ENCODE measurements at places on chromosomes 13 and 19.

GRCh38 chr19:40280608-40281221 lies 4.4 kb downstream of the AKT2 start:
- DNase-seq = no peak

GRCh38 chr19:19687090-19687489 lies 18.5 kb downstream of the ZNF101 start:
- DNase-seq = no peak

DNA sequence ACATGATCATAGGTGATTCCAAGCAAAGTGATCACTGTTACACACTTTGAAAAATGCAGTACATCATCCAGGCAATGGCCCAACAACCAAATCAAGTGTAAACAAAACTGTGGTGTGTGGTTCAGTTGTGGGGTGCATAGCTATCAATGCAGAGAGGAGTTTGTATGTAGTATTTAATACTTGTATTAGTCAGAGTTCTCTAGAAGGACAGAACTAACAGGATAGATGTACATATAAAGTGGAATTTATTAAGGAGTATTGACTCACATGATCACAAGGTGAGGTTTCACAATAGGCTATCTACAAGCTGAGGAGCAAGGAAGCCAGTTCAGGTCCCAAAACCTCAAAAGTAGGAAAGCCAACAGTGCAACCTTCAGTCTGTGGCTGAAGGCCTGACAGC lies 249.3 kb upstream of the HTR2A start:
- DNase-seq = no peak

GRCh38 chr13:52842441-52842840 lies 6.0 kb downstream of the PCDH8 start:
- DNase-seq = no peak

DNA sequence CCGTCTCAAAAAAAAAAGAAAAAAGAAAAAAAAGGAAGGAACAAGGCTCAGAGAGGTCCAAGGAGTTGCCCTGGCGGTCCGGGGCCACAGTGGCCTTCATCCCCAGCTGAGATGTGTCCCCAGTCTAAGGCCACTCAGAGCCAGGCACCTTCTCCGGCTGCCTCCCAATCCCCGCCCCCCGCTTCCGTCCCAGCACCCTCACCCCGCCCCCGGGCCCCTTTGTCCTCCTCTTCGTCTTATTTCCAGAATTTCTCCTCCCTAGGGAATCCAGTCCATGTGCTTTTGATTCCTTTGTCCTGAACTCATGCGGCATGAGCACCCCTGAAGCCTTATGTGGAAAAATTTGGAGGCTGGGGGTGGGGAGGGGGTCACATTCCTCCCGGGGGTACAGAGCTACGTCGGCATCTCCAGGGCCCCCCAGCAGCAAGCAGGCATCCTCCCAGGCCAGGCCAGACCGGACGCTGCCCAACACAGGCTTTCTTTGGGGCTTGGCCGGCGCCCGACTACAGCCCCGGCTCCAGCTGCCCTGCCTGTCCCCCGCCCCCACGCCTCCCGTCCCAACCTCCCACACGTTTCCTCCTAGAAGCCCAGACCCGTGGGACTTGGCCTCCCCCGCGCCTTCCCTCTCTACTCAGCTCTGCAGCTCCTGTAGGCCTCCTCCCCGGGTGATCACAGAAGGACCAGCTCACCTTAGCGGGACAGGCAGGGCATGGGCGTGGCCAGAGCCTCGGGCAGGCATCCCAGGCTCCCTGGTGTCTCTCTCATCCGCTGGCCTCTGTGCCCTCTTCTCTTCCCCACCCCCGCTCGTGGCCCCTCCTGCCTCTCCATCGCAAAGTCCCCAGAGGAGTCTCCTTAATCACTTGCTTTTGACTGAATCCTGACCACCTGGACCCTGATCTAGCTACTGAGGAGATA lies 17.8 kb upstream of the ADGRE5 start:
- no peak for DNase-seq

- DNase-seq = no peak
These were observed 47.4 kb upstream of the TUBGCP3 start for GRCh38 chr13:112635323-112635722.

DNA sequence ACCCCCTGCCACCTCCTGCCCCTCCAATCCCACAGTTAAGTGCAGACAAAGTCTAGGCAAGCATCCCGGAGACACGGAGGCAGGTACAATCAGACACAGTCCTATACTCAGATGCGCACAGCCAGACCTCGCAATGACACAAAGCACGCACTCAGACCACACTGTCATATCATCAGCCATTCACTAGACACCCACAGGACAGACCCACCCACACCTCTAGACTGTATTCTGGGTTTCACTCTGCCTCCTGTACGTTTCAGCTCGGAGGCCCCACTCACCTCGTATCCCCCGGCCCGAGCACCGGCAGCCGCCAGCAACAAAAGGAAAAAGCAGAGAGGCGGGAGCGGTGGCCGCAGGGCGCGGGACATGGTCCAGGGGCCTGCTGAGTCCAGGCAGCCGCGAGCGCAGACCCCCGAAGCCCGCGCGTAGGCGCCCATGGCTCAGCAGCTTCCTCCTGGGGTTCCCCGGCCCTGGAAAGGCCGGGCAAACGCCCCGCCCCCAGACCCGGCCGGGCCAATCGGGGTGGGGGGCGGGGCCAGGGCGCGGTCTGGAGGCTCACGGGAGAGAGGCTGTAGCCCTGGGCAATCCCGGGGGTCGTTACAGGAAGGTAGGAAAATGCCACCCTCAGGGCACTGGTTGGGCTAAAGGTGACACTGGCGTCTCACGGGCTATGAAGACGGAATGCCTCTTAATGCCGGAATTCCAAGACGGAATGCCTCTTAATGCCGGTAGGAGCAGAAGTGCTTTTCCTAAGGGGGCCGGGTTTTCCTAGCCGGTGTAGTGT lies at the start of the genes MAN2B1 and WDR83:
TSS of gene MAN2B1 (minus strand) at position 478 of the 784 bp plus-strand sequence. CDS start at position 437, 41 bp downstream.
TSS of gene WDR83 (plus strand) at position 543 of the 784 bp plus-strand sequence. CDS start 2,984 bp downstream, outside the sequence.
- peak; percentile 73 for DNase-seq

GRCh38 chr19:30318936-30319335 lies 53.2 kb upstream of the ZNF536 start:
- DNase-seq = no peak

DNA sequence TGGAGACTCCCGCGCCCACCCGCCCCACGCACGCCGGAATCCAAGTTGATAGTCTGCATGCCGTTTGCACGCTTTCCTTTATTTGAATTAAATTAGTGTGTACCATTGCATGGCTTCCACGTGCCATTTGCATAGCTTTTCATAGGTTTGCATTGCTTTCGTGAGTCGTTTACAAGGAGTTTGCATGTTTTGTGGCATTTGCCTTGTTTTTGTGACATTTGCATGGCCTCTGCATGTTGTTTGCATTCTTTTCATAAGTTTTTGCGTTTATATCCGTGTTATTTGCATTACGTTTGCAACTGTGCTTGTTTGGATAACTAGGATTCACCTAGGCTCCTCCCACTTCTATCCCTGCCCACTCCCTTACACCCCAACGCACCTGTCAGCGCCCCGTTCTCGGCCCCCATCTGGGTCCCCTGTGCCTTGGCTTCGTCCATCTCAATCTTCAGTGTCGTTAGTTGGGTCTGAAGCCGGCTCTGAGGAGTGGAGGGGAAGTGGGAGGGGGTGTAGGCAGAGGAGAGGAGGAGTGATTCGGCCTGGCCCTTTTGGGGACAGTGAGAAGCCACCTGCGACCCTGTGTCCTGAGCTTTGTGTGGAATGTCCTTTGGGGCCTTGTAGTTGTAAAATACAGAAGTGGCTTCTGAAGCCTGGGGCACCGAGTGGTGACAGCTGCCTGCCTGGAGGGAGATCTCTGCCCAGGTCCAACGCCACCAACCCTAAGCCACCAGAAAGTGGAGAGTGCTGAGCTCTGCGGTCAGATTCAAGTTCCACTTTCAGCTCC lies 2.4 kb downstream of the CCDC194 start:
- no peak for DNase-seq

GRCh38 chr19:56347163-56347778 lies 32.6 kb upstream of the ZSCAN5A start:
- no peak for DNase-seq

DNA sequence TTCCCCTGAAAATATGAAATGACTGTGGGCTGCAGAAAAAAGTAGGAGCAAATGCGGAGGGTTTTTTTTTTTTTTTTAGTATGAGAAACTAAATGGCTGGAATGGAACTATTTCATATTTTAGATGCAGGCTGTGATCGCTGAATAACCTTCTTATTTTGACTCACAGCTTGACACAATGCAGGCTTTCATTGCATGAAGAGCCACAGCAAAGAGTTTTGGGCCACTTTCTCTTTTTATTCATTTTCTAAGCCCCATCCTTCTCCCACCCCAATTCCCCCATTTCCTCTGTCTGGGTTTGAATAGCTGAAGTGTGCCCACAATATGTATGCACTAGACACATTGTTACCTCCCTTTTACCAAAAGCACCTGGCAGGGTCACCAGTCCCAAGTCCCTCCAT lies 125.9 kb downstream of the COG6 start:
- no peak for DNase-seq

DNA sequence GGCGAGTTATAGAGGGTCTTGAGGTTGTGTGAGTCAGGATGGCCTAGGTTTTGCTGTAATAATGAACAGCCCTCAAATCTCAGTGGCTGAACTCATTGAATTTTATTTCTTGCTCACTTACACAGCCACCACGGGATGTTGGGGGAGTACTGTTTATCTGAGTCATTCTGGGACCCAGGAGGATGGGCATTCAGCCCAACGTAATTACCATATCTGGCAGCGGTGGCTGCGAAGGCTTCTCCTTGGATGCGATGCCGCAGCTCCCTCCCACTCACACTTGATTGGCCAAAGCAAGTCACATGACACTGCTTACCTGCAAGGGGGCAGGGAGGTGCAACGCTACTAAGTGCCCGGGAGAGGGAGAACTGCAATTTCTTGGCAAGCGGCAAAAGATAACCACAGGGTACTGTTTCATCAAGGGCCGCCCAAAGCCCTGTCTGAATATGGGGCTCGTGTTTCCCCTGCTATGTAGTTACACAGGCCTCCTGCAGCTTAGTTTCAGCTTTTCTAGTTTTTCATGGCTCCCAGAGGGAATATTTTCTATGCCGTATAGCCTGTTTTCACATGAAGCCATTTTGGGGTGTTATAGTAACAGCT lies 19.9 kb downstream of the ZSWIM9 start:
- DNase-seq = peak; percentile 22

DNA sequence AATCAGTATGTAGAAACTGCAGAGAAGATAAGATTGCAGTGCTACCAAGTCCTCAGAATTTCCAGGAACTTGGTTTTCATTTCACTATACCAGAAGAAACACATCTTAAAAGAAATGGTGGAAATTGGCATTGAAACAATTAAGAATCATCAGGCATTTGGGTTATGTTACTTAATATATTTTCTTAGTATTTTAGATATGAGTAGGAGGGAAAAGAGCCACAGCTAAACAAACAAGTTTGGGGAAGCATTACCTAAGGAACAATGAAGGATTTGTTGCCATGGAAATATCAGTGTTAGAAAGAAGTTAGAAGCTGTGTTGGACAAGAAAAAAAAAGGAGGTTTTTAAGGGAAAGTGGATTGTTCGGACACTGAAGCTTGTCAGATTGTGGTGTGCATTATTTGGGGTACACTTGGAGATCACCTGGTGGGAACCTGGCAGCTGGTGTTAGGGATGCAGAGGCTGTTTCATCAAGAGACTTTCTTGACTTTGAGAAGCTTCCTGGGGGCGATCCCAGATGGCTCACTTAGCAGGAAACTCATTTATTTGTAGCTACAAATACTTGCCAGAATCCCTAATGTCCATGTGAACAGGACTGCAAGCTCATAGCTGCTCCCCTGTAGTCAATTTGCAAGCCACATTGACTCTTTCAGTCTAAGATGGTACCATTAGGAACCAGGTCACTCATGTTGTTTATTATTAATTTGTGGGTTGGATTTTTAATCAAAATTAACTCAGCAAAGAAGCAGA lies 246.7 kb downstream of the RFC3 start:
- DNase-seq = no peak

DNA sequence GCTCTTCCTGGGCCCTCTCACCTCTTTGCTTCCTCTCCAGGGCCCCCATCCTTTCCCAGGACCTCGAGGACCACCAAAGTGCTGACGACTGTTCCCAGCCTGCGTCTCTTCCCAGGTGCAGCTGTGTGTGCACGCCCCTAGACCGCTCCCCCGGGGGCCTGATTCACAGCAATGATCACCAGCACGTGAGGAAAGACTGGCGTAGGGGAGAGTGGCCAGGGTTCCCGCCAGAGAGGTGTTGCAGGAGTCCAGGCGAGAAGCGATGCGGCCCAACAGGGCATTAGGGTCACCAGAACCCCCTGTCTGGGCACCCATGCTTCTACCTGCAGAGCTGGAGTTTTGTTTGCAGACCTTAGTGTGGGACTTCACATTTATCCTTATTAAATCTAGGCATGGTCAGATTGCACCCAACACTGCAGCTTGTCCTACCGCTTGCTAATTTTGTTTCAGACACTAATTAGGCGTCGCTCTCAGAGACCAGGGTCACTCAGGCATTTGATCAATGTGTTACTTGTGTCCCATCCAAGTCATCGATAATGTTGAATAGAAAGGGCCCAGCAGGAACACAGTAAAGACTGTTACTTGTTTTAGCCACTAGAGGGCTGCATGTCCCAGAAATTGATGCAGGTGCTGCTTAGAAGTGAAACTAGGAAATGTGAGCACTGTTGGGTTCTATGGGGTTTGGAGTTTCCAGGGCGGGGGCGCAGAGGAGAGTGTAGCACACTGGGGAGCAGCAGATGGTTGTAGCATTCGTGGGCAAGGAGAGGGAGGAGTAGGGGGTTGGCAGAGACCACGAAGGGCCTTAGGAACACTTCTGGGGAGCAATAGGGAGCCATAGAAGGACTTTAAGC lies 53.2 kb downstream of the CDADC1 start:
- peak; percentile 50 for DNase-seq

- no peak for DNase-seq
These were observed 4.8 kb upstream of the ATF5 start for GRCh38 chr19:49924004-49924880.

DNA sequence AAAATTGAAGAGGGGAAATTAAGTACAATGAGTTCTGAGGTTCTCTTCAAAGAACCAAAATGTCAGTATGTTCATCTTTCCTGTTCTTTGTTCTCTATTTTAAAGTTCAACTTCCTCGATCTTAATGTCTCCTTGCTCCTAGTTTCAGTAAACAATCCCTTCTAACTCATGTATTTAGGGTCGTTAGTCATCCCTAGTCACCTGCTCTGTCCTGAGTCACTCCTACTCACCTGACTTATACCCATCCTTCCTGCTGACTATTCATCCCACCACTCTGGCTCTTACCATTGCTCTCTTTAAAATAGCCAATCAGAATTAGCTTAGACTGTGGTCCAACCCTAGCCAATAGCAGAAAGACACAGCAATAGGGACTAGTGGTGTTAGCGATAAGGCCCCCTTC lies 24.3 kb downstream of the ZNF90 start:
- DNase-seq = no peak

GRCh38 chr19:40524133-40524549 lies 52.5 kb upstream of the SHKBP1 start:
- DNase-seq = no peak
